Karpas-422 (cell line): ENCODE measurements at places on chromosomes 7 and 10. TPM values are rescaled to one million over a fixed set of nuclear protein-coding genes. Genes with fewer than 3 reads are reported as not detected.

Gene TBC1D12
- not detected in 2 replicates for total RNA-seq

Gene NEUROD6
- total RNA-seq = not detected in 2 replicates

Gene EEF1AKMT2
- 24.9 and 38.3 TPM in 2 replicates for total RNA-seq

Gene MALRD1
- not detected in 2 replicates for total RNA-seq

Gene FOXI2
- not detected in 2 replicates for total RNA-seq

Gene CNTNAP2
- total RNA-seq = not detected in 2 replicates

Gene TRUB1
- total RNA-seq = 31.6 and 43.7 TPM in 2 replicates

Gene DYNC1I1
- 0.40 TPM in 1 of 2 replicates, not detected in the other for total RNA-seq

Gene SHTN1
- not detected in 2 replicates for total RNA-seq

Gene ABCA13
- total RNA-seq = not detected in 2 replicates

Gene NPFFR1
- total RNA-seq = not detected in 2 replicates

Gene TFEC
- not detected in 2 replicates for total RNA-seq

Gene HOXA11
- total RNA-seq = not detected in 2 replicates

Gene DOCK4
- 0.07 and 0.54 TPM in 2 replicates for total RNA-seq

Gene PRKG1
- total RNA-seq = not detected in 2 replicates

Gene STAG3
- total RNA-seq = 8.1 and 22.1 TPM in 2 replicates

Gene C10orf95
- total RNA-seq = 0.78 TPM in 1 of 2 replicates, not detected in the other

Gene CHST15
- total RNA-seq = 0.07 TPM in 1 of 2 replicates, not detected in the other

Gene STMP1
- 12.5 and 30.4 TPM in 2 replicates for total RNA-seq

Gene ZNF853
- total RNA-seq = 0.04 TPM in 1 of 2 replicates, not detected in the other

Gene SVIL
- not detected in 2 replicates for total RNA-seq

Gene ZCWPW1
- 3.0 and 8.8 TPM in 2 replicates for total RNA-seq

Gene C10orf62
- total RNA-seq = not detected in 2 replicates

Gene RPEL1
- total RNA-seq = not detected in 2 replicates

Gene CPA4
- total RNA-seq = not detected in 2 replicates

Gene KLLN
- total RNA-seq = 1.1 and 2.0 TPM in 2 replicates

Gene SLC39A12
- total RNA-seq = not detected in 2 replicates

Gene ATOH7
- total RNA-seq = not detected in 2 replicates

Gene TACC2
- total RNA-seq = not detected in 2 replicates

Gene OR2A7
- not detected in 2 replicates for total RNA-seq

Gene UCMA
- total RNA-seq = 0.63 TPM in 1 of 2 replicates, not detected in the other

Gene PEX1
- total RNA-seq = 31.8 and 66.1 TPM in 2 replicates

Gene ARMC3
- not detected in 2 replicates for total RNA-seq

Gene CRPPA
- total RNA-seq = 0.07 TPM in 1 of 2 replicates, not detected in the other

Gene PRPS1L1
- not detected in 2 replicates for total RNA-seq

Gene SLC13A4
- total RNA-seq = not detected in 2 replicates

Gene MBL2
- total RNA-seq = not detected in 2 replicates

Gene POMZP3
- 1.4 and 3.0 TPM in 2 replicates for total RNA-seq

Gene TMEM176A
- total RNA-seq = not detected in 2 replicates

Gene SERPINE1
- total RNA-seq = not detected in 2 replicates

Gene GPRIN2
- not detected in 2 replicates for total RNA-seq

Gene PNPLA8
- total RNA-seq = 33.0 and 41.0 TPM in 2 replicates

Gene GPR26
- not detected in 2 replicates for total RNA-seq

Gene TMEM140
- 0.86 and 2.8 TPM in 2 replicates for total RNA-seq

Gene UNCX
- total RNA-seq = not detected in 2 replicates

Gene RHOBTB1
- not detected in 2 replicates for total RNA-seq

Gene CALHM2
- 2.6 TPM in 1 of 2 replicates, not detected in the other for total RNA-seq

Gene TDRD1
- not detected in 2 replicates for total RNA-seq

Gene OPN1SW
- total RNA-seq = not detected in 2 replicates

Gene ASIC3
- 4.5 and 6.2 TPM in 2 replicates for total RNA-seq

Gene ARHGEF35
- total RNA-seq = 0.30 and 0.36 TPM in 2 replicates

Gene GJD4
- total RNA-seq = not detected in 2 replicates

Gene INPP5A
- 9.1 and 11.8 TPM in 2 replicates for total RNA-seq

Gene NUPR2
- not detected in 2 replicates for total RNA-seq

Gene OR2A1
- not detected in 2 replicates for total RNA-seq

Gene XPNPEP1
- total RNA-seq = 198 and 201 TPM in 2 replicates
